CD4-positive, alpha-beta T cell (primary cell): ENCODE measurements at places on chromosomes 5 and 9.

- no peak for DNase-seq
These were observed 168.5 kb downstream of the RGS3 start for GRCh38 chr9:113631871-113632665.

DNA sequence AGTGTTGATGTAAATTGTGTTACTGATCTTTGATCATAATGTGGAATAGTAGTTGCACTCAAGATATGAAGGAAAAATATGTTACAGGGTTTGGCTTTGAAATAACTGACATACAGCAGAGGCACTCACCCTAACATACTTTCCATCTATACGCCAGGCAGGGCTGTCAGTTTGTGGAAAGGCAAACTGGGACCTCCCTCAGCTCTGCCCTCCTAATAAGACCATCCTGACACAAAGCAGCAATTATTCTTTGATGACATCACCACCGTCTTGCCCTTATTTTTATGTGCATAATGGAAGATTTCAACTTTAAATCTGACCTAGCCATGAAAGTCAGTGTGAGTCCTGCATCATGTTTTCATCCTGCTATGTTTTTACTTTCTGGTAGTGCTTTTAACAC lies 42.9 kb downstream of the ITGA1 start:
- DNase-seq: no peak

DNA sequence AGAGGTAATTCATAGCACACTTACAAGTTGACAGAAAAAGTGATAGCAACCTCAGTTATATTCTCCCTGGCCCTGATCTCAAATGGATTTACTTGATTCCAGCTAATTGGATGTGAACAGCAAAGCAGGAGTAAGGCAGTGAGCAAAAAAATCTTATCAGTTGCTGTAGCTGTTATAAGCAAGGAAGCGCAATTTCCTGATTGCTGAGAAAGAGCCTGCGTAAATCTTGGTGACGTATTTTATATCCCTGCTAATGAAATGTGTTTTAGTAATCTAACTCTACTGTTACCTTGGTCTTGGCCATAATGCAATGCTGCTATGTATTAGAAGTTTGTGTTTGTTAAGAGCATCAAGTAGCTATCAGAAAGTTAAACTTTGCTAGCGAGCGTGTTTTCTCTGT lies 661.2 kb upstream of the SEMA6A start:
- no peak for DNase-seq

- no peak for DNase-seq
These were observed 12.3 kb upstream of the MAP3K1 start for GRCh38 chr5:56803025-56803424.

DNA sequence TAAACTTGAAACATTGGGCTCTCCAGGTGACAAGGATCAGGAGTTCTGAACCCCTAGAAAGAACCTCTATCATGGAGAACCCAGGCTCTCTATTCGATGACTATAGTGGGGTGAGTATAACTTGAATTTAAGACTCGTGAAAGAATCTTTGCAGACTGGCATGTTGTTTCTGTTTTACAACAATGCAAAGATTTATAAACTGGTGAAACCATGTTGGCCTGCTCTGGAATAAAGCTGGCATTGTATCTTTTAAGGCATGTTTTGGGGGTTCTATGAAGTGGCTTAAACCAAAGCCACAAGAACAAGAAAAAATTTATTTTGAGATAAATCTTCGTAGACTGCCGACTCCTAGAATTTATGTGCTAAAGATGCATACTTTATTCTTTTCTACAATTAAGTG lies 9.8 kb upstream of the GDNF start:
- DNase-seq: no peak

DNA sequence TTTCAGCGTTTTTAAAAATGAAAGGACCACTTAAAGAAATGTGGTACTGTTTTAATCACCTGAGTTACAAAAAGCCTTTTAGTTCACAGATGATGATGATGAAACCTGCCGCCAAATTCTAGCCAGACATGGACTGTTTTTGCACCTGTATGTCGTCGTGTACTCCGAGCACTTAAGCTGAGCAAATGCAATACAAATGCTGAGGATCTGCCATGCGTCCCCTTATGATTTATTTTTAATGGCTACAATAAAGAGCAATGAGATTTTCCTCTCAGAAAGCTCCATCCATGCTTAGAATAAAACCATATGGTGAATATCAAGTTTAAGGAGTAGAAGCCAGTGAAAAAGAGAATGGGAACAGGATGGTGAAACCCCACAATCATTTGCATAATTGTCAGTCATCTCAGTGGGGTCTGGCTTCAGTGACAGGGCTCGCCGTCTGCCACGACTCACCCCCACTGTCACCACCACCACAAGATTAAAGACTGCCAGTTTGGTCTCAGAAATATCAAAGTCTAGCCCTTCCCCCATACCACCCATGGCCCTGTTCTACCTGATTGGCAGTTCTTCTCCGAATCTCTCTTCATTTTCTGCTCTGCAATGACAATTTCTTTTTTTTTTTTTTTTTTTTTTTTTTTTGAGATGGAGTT lies 159.9 kb downstream of the GOLPH3 start:
- DNase-seq: no peak

DNA sequence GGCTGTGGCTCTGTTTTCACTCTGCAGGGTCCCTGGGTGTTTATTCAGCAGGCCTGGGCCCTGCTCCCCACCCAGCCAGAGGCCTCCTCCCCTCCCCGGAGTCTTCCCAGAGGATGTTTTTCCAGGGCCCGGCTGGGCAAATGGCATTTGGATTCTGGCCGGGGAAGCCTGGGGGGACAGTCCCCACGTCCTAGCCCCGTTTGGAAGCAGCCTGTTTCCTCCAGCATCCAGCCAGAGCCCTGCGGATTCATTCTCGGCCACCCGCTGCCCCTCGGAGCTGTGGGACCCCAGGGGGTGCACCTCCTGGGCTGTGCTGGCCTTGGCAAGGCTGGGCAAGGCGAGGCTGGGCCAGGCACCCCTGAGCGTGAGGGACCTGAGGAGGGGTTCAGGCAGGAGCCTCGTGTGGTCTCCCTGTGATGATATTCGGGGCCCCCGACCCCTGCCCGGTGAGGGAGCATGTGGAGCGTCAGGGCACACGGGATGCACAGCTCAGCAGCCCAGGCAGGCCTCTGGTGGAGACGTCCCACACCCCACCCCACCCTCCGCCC lies 48.8 kb upstream of the EGFL7 start:
- DNase-seq: no peak

DNA sequence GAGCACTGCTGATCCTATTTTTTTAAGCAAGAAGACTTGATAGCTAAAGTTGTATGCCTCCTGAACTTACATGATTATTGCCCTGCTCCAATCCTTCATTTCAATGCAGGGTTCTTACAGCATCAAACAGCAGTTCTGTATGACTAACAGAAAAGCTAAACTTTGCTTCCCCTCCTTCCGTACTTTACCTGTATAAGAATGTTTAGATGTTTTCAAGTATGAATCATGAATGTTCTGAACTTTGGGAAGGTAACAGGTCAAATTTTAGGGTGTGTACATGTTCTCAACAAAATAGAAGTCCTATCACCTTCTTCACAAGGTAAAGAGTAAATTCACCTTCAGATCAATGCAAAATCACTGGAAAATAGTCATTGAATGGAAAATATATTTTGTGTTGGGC lies 972.6 kb upstream of the SEMA6A start:
- no peak for DNase-seq

DNA sequence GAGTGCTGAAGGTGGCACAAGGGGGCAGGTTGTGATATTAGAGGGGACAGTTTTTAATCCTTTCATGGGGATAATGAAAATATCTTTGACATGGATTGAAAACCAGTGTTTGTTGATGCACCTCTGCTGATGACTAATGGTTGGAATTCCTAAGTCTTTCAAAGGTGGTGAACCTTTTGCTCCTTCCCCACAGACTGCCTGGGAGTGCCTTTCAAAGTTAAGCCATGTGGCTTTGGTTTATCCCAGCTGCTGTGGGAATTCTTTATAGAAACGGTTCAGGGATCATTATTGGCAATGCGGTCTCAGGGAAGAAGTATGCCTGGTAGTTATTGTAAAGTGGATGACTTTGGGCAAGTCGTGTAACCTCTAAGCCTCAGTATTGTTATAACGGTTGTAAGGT lies 45.7 kb downstream of the PIP5K1B start:
- no peak for DNase-seq
